ENCODE measurements at places on chromosomes 1 and 21.

DNA sequence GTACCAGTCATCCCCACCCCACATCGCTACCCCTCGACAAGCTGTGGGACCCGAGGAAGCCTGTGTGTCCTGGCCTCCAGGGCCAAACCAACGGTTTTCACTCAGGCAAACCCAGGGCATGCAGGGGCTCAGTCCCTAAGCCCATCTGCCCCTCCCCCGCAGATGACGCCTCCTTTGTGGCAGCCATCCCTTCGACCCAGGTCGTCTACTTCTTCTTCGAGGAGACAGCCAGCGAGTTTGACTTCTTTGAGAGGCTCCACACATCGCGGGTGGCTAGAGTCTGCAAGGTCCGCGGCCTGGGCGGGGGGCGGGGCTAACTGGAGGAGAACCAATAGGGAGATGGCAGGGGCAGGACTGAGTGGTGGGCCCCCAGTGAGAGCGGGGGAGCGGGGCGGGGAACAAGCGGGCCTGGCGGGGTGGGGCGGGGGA lies 7.4 kb downstream of the SEMA4A start:
- DNase-seq = peak; percentile 94

DNA sequence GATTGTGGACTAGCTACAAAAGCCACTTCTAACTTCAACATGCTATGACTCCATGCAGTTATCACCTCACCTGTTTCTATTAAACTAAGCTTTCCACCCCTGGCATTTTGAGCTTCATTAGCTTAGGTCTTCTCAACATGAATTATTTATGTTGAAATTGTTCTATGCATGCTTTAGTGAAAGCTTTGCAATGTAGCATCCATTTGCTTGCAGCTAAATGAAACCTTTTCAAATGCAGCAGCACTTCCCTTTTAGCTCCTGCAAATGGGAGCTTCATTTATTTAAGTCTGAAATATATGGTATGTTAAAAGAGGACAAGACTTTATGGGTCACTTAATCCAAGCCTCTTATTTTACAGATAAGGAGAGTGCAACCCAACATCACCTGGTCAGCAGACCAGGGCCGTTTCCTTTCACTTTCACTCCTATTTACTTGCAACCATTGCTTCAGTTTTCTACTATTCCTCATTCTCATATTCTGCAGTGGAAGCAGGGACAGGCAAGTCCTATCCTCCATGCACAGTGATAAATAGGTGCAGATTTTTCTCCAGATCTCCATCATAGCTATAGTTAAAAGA lies 56.4 kb upstream of the SAMSN1 start:
- DNase-seq = peak; percentile 28

GRCh38 chr1:205571747-205572146 lies 60.1 kb downstream of the ELK4 start:
- no peak for DNase-seq

DNA sequence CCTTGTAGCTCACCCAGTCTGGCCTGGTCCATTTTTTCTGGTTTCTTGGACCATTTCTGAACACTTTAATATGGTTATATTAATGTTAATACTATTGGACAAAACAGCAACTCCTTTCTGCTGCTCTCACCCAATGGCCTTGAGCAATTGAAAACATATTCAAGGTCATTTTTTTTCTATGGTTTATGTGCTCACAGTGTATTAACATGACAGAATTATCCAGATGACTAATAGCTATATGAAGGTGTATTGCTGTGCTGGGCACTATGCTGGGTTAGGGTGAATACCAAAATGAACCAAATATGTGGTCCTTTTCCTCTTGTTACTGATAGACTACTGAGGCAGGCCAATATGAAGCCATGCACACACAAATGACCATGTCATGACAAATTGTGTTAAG lies 591.6 kb upstream of the PLXNA2 start:
- DNase-seq = no peak

- DNase-seq = peak; percentile 64
Observed at GRCh38 chr1:6171548-6172124, 8.5 kb downstream of the CHD5 start.

GRCh38 chr1:206821493-206821892 lies 43.9 kb upstream of the IL20 start:
- no peak for DNase-seq

DNA sequence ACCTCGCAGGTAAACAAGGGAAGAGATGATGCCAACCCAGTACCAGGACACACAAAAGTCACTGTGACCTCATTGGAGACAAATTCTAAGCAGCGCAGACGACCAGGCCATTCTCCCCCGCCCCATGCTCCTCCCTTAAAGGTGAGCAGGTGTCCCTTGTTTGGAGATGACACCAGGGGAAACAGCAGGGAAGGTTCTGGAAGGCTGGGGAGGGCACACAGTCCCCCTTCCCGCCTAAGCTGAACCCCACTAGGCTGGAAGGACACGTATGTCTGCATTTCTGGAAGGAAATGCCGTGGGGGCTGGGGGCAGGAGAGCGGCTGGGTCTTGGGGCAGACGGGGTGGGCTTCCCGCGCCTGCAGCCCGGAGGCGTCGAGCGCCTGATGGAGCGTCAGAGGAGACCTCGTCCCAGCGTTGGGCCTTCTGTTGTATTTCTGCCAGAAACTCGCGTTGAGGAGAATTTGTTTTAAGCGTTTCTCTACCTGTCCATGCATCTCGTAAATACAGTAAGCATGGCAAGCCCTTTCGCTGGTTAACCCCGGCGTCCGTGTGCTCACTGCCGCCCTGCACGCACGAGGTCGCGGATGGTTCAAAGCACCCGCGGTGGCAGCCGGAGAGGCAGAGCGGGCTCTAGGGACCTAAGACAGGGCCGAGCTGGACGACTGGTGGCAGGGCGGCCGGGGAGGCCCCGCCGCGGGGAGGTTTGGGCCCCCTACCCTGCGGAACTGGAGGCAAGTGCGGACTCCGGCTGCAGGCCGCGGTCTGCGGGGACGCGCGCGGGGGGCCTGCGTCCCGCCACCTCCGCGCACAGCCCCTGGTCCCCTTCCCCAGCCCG lies 1.2 kb upstream of the LHX4 start:
- DNase-seq = peak; percentile 79

All from eye (tissue), 1 donor.